ENCODE measurements at places on chromosomes 3 and 15. TPM values are rescaled to one million over a fixed set of nuclear protein-coding genes. Genes with fewer than 3 reads are reported as not detected.
A peak's percentile ranks its signal among the peaks of the same experiment; 100 is the strongest.

DNA sequence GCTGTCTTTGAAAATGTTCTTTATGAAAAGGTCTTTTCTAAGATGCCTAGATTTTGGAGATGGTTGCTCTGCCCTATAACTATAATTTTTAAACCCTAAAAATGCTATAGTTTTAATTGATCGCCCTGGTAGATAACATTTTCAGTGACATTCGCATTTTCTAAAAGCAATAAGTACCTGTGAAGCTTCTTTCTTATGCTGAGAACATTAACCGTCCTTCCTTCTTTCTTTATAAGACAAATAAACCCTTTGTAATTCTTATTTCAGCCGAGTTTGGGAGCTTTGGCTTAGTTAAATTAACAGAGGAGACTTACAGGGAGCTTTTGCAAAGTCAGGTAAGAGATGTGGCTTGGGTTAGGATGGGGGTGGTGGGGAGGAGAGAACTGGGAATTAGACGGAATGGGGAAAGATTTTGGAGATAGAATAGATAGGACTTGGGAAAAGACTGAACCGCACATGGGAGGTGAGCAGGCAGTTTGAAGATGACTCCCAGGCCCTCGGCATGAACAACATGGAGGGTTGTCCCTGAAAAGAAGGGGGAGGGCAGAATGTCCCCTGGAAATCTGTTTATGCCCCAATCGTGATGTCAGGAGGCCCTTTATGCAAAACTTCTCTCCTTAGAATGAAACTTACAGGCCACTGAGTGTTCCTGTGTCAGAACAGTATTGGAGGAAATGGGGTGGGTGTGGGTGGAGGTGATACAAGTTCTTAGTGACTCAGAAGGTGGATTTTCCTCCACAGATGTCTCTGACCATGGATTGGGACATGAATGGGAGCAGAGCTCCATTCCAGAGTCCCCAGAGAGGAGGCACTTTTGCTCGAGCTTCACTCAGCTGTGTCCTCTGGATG lies 76.2 kb upstream of the LARS2 start:
- DNase-seq = no peak

DNA sequence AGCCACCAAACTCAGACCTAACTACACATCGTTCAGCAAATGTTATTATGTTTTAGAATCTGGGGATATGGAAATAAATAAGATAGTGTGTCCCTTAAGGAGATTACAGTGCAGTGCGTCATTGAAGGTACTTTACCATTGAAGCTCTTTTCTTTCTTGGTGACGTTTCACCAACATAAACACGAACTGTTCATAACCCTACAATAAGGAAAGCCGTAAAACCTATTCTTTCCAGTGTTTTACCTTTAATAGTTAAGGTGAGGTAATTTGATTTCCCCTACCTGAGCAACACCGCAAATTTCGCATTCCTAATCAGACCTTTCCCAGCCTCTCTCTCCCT lies 826 bp downstream of the CCDC66 start:
- DNase-seq = no peak

DNA sequence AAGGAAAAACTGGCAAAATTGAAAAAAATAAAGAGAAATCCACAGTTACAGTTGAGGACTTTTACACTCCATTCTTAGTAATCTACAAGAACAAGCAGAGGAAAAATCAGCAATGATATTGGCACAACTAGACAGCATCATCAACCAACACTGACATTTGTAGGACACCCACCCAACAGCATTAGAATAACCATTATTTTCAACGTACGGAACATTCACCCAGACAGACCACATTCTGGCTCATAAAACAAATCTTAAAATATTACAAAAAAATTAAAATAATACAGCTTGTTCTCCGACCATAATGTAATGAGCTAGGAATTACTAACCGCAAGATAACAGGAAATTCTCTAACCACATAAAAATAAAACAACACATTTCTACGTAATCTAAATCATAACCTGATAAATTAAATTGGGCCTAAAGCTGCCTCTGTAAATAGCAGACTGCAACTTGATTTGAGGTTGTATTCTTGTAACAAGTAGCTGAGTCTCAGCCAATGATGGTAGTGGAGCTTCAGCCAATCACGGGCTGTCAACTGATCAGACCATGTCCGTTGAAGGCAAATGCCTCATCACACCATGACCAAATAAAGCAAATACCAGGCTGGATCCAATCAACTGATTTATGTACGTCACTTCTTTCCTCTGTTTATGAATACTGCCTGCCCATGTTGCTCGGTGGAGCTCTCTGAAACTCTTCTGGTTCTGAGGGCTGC lies 9.2 kb downstream of the PLSCR4 start:
- no peak for DNase-seq

Gene CORO2B
- 19.2 TPM for total RNA-seq

GRCh38 chr3:94416768-94417167 lies 353.9 kb downstream of the NSUN3 start:
- DNase-seq = no peak

DNA sequence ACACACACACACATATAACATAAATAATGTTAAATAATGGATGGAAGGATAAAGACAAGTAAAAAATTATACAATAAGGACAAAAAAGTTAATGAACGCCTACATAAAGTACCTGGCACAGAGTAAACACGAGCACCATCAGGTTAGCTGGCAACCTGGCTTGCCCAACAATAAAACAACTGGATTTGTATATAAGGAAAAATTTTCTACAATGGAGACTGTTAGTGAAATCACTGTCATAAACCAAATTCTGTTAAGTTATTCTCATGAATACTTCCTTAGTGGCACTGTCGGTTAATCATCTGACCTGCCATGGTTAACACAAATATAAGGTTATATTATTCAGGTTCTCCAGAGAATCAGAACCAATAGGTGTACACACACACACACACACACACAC lies 54.8 kb downstream of the DPH6 start:
- DNase-seq = no peak

Gene SAMD7
- not detected for total RNA-seq

Gene SCAANT1
- not detected for total RNA-seq

DNA sequence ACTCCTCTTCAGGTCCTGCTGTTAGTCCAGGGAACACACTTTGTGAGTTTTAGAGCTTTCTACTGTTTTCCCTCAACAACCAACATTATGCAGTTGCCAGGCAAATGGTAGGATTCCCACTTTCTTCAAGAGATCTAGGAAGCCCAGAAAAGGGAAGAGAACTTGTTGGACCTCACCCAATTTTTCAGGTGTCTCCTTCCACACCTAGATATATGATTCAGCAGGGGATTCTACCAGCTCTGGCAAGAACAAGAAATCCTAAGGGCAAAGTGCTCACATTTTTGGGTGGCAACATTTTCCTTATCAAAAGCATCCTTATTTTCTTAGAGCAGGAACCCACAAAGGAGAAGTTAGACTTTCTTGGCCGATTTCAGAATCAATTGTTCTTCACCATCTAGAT lies 57.4 kb downstream of the PRICKLE2 start:
- DNase-seq = no peak

- DNase-seq = no peak
These were observed 255.3 kb upstream of the IL12A start for GRCh38 chr3:159733194-159733860.

Gene ACTC1
- 0.41 TPM for total RNA-seq

- DNase-seq = peak; percentile 58
These were observed 4.6 kb downstream of the BCL6 start for GRCh38 chr3:187740421-187741399.

DNA sequence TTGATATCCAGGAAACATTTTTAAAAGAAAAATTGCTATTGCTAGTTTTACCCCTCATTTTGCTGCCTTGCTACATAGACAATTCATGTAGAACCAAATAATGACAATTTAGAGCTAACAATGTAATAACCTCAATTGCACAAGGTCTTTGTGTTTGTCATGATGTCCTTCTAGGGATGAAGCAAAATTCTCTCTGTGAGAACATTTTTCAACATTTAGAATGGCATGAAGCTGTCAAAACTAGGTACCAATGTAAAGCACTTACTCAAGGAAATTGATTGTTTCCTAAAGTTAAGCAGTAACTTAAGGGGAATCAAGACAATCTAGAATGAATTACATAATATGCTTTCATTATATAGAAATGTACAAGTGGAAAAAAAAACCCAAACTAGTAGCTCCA lies 7.9 kb upstream of the FGF7 start:
- DNase-seq = no peak

Gene TRPC1
- 161 TPM for total RNA-seq

GRCh38 chr3:189458528-189458927 lies 172.7 kb upstream of the TP63 start:
- DNase-seq = no peak

Gene MYL3
- not detected for total RNA-seq

Gene SLC22A14
- under 0.01 TPM for total RNA-seq

- DNase-seq = no peak
These were observed 14.5 kb upstream of the DCP1A start for GRCh38 chr3:53361852-53362251.

Data from frontal cortex (tissue), 4 donors.